ENCODE measurements at places on chromosomes 11 and 22. TPM values are rescaled to one million over a fixed set of nuclear protein-coding genes. Genes with fewer than 3 reads are reported as not detected.
A peak's percentile ranks its signal among the peaks of the same experiment; 100 is the strongest.

Gene DCHS1
- 125 TPM for total RNA-seq

Gene CHST1
- 6.9 TPM for total RNA-seq

Gene POU2AF2
- total RNA-seq, result not detected

Gene PLEKHB1
- 6.9 TPM for total RNA-seq

- no peak for DNase-seq
Measured at GRCh38 chr22:33838644-33839043, 81.6 kb downstream of the LARGE1 start.

- no peak for DNase-seq
Measured at GRCh38 chr11:94604482-94604881, 37.3 kb downstream of the PIWIL4 start.

- no peak for DNase-seq
Measured at GRCh38 chr11:17543574-17544180, 539 bp downstream of the USH1C start.

DNA sequence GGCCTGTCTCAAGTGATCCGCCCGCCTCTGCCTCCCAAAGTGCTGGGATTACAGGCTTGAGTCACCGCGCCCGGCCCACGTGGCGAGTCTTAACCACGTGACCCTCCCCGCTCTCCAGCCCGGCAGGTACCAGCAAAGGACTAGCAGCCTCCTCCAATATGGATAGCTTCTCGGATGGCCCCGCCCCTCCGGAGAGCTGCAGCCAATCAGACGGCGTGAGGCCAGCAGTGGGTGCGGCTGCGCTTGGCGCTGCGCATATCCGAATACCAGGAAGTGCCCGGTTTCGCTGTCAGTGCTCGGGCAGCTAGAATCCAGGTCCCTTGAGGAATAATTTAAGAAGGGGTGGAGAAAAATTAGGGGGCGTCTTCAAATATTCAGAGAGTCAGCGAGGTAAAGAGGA lies 14.7 kb upstream of the PISD start:
- peak; percentile 91 for DNase-seq

- DNase-seq, result peak; percentile 45
Measured at GRCh38 chr11:14054116-14055107, 91.9 kb downstream of the SPON1 start.

- no peak for DNase-seq
Measured at GRCh38 chr11:120579611-120580031, 68.1 kb downstream of the GRIK4 start.

- DNase-seq, result peak; percentile 82
Measured at GRCh38 chr11:111735262-111736116, 30.7 kb downstream of the PPP2R1B start.

DNA sequence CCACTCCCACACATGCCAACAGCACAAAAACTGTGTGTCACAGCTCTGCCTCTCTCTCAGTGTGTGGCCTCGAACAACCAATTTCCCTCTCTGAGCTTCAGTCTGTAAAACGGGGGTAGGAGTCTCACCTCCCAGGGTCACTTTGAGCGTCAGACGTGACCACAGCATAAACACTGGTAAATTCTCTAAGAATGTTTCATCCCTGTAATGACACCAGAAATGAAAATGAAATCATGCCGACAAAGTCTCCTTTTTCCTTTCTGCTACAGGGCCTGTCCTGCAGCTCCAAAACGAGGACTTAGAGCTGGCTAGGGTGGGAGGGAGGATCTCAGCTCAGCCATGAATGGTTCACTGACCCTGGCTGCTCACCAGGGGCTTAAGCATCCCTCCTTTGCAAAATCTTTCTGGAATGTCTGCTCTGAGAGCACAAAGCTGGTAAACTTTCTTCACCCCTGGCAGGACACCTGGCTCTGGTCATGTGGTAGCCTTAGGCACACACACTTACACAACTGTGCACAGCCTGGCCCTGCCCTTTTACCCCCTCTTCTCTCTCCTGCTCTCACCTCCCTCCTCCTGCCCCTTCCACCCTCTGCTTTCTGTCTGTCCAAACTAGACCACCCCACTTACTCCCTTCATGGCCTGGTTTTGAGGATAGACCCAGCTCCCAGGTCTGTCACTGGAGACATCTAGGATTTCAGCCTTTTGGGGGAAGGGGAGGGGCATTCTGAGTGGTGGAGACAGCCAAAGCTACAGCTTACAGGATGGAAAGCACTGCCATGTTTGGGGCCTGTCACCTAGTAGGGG lies 12.3 kb upstream of the TSKU start:
- peak; percentile 80 for DNase-seq
